ENCODE measurements at places on chromosomes 7 and 10.

- no peak for DNase-seq
These were observed 4.2 kb downstream of the RARRES2 start for GRCh38 chr7:150337179-150337578.

DNA sequence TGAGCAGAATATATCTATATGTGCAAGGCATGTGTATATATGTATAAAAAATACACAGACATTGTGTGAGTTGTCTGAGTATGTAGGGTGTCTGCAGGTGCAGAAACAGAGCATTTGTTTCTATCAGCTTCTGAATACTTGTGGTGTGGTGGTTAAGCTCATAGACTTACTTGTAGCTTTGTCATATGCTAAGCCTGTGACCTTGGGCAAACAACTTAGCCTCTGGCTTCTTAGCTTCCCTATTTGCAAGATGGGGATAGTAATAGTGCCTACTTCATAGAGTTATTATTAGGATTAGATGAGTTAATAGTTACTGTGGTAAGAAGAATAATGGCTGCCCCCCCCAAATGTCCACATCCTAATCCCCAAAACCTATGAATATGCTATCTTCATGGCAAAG is 28.2 kb upstream of the PAX2 start:
- DNase-seq = no peak

GRCh38 chr10:94420516-94420915 is 18.2 kb downstream of the TBC1D12 start:
- no peak for DNase-seq

DNA sequence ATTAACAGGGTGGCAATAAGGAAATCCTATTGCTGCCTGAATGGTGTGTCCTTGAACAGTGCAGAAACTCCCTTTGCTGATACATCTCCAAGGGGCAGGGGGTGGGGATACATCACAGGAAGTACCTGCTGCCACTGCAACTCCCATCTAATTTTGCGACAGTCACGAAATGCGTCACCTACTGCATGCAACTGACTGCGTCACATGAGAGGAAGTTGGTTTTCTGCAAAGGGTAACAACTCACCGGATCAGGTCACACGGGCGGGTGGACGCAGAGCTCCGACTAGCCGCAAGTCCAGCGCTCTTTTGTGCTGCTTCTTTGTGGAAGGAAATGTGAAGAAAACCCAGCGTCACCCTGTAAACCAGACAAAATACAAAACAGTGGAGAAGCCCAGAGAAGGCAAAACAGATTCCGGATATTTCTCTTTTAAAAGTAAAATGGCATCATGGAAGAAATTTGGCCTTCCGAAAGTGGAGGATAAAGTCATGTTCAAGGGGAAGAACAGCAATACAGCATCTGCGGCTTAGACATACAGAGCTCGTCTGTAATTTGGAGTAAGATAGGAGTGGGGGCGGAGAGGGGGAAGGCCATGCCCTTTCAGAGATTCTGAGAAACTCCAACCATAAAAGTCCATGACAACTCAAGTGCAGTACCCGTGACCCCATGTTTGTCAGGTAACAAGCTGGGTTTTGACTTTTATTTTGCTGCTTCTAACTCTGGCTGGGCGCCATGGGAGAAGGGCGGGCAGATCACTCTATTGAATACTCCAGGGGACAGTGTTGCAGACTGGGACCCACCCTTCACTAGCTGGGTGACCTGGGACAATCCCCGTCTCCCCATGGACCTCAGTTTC is 32.3 kb upstream of the PLEKHS1 start:
- DNase-seq = no peak

GRCh38 chr10:1608851-1609647 is 128.3 kb downstream of the ADARB2 start:
- DNase-seq = no peak

DNA sequence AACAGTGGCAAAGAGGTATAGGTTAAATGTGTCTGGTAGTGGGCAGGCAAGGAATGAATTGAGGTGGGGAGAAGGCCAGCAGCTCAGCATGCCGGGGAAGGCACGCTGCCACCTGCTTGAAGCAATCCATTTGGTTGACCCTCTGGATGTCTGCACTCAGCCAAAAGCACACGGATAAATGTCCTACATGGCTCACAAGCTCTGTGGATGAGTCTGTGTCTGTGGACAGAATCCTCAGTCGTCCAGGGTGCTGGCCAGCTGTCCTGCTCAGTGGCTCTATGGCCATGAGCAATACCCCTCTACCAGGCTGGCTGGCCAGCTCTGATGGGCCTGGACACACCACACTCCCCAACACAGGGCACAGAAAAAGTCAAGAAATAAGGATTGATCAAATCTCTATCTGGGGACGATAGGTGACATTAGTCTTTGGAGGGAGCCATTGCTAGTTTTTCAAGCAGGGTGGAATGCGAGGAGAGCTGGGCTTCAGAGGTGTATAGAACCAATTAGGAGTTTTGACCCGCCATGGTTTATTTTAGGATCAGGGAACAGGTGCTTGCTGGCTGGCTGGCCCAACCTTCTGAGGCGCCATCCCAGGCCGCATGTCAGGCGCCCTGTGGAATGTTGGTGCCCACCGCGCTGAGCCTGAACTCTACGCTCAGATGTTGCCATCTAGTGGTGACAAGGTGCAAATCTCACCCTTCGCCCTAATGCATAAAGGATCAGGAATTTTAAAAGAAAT is 493.4 kb downstream of the TNS3 start:
- DNase-seq = peak; percentile 69

DNA sequence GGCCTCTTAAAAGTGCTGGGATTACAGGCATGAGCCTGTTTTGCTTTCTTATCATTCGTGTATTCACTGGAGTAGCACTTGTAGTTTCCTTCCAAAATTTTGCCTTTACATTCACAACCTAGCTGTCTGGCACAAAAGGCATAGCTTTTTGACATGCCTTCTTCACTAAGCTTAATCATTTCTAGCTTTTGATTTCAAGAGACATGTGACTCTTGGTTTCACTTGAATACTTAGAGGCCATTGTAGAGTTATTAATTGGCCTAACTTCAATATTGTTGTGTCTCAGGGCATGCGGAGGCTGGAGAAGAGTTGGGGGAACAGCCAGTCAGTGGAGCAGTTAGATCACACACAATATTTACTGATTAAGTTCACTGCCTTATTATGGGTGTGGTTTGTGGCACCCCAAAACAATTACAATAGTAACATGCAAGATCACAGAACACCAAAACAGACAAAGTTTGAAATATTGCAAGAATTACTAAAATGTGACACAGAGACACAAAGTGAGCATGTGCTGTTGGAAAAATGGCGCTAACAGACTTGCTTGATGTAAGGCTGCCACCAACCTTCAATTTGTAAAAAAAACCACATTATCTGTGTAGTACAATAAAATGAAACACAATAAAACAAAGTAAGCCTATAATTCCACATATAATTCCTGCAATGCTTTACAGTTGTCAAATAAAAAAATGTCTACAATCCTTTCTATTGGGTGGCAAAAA is 43.1 kb downstream of the BRAF start:
- no peak for DNase-seq

Measured in NB4 (cell line).